Fibroblast of skin of right quadriceps (primary cell): ENCODE measurements at places on chromosomes 4 and X.

DNA sequence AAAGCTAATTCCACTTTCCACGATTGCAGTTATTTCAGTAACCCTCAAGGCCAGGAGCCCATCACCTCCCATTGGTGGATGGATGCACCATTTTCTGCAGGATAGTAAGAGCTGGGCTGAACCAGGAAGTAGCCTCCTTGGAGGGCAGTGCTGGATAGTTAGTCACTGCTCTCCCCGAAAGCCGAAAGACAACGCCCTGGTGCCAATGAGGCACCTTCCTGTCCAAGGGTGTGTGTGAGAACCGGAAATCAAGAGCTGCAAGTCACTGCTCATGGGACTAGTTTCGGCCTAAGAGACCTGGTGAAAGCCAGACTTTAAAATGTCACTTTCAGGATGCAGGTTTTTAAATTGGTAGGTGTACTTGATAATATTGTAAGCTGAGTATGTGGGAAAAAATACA lies 203.8 kb upstream of the HS3ST1 start:
- no peak for DNase-seq

DNA sequence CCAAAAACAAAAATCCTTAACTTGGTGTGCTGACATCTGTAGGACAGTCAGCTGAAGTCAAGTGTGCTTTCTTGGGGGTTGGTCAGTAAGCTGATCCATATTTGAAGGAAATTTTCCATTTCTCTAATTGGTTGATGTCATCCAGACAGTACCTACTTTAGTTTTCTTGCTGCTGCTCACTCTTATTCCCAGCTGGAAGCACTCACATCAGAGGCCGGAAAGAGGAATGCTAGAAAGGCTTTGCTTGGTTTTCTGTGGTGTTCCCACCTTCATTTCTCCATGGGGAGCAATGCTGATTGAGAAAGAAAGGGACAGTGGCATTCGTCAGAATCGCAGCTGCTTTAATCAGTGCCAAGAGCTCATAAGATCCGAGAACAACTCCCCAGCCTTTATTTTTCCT lies 227.0 kb downstream of the C4orf33 start:
- DNase-seq, result no peak

GRCh38 chrX:19729761-19730160 lies 157.6 kb downstream of the SH3KBP1 start:
- no peak for DNase-seq

DNA sequence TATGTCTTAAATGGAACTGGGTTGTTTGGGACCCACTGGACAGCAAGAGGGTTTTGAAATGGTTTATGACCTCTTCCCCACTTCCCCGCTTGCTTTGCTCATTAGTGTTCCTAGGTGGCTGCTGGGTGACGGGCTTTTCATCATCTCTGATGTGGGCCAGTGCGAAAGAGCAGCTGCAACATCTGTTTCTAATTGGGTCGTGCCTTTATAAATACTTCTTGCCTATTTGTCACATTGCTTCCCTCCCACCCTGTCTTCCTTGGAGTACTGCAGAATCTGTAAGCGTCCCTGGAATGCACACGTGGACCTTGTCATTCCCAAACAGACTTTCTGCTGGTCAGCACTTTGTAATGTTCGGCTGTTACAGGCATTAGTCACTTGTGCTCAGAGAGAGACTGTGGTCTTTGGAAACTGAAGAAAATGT lies 35.2 kb downstream of the SEPTIN11 start:
- peak; percentile 100 for DNase-seq
